ENCODE measurements at places on chromosomes 4 and X.

- no peak for DNase-seq
Measured at GRCh38 chr4:86630629-86631028, 36.5 kb downstream of the PTPN13 start.

DNA sequence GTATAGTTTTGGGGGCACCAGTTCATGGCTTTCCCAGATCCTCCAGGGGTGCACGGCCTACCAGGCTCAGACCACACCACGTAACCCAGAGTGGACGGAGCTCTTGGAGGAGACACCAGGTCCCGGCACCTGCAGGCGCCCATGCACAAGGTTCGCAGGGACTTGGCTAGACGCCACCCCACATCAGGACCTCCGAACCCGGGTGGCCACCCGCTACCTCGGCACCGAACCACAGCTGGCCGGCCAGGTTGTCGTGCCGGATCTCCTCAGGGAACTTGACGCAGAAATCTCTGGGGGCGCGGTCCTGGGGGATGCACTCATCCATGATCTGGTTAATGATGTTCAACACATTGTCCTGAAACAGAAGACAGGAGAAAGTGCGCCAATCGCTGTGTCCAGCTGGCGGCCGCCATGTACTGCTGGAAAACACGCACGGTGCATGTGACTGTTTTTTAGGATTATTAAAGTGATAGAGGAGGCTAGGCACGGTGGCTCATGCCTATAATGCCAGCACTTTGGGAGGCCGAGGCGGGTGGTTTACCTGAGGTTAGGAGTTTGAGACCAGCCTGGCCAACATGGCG lies 77.1 kb downstream of the ZFYVE28 start:
- DNase-seq: no peak

DNA sequence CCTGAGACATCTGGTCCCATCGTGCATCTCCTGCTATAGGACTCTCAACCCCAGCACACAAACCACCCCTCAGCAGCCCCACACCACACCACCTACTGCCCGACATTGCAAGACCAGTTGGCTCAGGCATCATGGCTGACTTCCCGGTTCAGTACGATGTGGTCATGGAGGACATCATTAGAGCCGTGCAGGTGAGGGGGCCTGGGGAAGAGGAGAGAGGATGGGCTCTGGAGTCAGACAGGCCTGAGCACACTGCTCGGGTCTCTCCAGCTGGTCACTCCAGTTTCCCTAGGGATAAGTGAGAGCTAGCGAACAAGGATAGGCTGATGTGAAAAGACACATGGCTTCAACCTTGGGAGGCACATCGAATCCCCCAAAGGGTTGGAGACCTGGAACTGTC lies 17.2 kb downstream of the MAGED2 start:
- DNase-seq: no peak

DNA sequence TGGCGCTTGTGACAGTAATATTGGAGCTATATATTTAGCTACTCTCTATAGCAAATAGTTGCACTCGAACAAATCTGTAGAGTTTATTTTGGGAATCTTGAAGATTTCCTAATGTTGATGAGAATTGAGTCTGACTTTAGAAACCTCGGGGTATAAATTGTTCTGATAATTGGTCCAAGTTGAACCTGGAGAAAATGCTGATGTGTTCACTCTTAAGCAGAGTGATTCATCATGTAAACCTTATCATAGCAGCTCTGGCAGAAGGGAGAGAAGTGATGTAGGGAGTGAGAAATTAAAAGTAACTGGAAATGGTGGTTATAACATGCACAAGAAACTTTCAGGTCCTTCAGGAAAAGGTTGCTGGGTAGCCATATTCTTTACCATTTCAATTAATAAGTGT lies 16.4 kb upstream of the SLC4A4 start:
- no peak for DNase-seq

DNA sequence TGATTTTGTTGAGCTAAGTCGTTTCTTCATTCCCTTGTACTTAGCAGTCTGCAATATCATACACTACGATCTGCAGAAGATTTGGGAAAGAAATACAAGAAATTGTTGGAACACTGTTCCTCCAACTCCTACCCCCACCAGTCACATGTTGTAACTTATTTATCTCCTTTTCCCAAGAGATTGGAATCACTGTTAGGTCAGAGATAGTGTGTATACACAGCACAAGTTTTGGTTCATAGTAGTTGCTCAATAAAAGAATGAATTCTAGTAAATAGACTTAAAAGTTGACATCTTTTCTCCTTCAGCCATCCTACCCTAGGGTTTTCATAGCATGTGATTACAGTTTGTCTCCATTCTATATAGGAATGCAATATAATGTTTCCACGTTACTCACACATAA lies 68.8 kb downstream of the ARFIP1 start:
- DNase-seq: no peak

GRCh38 chr4:8679032-8679431 lies 86.5 kb downstream of the CPZ start:
- DNase-seq: no peak

DNA sequence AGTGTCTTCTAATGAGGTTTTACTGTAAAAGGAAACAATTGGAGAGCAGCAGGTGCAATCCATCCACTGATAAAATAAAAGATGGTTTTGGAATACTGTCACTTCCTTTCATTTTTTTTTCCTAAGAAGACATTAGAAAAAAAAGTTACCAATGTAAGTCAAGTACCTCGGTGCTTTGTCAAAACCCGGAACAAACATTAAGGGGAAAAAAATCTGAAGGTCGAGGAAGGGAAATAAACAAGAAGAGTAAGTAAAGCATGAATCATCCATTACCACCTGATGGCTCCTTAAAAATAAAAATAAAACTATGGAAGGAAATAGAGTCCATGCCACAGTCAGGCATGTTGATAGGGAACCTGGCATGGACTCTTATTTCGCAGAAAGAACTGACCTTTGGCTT lies 15.3 kb upstream of the XPNPEP2 start:
- no peak for DNase-seq

DNA sequence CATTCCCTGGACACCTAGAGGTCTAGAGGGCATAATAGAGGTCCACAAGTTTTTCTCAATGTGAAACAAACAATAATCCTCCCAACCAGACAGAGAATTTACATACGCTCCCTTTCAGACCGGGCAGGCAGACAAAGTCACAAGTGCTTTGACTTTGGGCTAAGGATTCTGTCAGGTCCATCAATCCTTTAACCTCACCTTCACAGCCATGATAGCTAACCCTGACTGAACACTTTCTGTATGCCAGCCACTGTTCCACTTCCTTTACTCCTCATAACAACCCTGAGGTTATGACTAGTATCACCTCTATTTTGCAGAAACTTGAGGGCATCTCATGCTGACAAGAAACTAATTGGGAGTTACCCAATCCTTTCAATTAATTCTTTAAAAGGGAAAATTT lies 118.8 kb upstream of the AFF2 start:
- no peak for DNase-seq

- no peak for DNase-seq
Measured at GRCh38 chrX:106042296-106042695, 3.8 kb upstream of the SERPINA7 start.

GRCh38 chrX:25527156-25527555 lies 511.4 kb upstream of the ARX start:
- no peak for DNase-seq

GRCh38 chrX:24245202-24245601 lies 68.7 kb downstream of the SUPT20HL2 start:
- DNase-seq: no peak

- DNase-seq: no peak
Measured at GRCh38 chr4:89216422-89216821, 91.2 kb downstream of the GPRIN3 start.

Measured in NCI-H1436 (cell line).